Stimulated activated CD8-positive, alpha-beta memory T cell treated with anti-CD3 and anti-CD28 coated beads, Interleukin-12 subunit alpha, Interleukin-12 subunit beta, amount 100 ng/mL, for 4 hours (primary cell): ENCODE measurements at places on chromosomes 11 and 22.

DNA sequence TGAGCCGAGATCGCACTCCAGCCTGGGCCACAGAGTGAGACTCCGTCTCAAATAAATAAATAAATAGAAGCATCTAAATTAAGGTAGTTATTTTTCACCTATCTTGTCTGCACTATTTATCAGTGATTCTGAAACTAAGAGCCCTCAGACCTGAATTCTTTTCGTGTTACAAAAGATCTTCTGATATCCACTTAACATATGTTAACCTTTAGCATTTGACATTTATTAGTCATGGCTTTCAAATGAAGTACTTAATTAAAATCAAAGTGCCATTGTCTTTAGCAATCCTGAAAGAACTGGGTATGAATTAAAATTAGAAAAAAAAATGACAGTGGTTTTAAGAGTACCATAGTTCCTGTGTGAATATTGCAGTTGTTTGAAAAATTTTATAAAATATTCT, 99.1 kb upstream of the TIMP3 start:
- no peak for DNase-seq

DNA sequence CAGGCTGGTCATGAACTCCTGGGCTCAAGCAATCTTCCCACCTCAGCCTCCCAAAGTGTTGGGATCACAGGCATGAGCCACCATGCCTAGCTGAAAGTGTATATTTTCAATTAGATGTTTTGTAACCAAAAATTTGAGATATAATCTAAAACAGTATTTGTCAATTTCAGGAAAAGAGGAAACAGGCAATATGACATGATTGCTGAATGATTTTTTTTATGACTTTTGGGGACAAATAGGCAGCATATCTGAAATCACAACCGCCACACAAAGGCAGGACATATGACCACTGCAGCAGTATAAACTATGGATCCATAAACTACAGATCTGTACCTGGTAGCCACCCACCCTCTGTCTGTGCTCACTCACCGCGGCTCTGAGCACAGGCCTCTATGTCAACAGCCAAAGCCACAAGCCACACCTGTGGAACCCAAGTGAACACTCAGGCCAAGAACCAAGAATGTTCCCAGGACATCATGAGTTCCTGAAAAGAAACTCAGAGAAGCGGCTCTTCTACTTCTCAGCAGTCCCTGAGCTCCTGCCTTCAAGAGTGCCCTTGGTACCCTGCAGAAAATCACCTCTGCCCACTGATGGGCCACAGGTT, 22.5 kb downstream of the PISD start:
- no peak for DNase-seq

DNA sequence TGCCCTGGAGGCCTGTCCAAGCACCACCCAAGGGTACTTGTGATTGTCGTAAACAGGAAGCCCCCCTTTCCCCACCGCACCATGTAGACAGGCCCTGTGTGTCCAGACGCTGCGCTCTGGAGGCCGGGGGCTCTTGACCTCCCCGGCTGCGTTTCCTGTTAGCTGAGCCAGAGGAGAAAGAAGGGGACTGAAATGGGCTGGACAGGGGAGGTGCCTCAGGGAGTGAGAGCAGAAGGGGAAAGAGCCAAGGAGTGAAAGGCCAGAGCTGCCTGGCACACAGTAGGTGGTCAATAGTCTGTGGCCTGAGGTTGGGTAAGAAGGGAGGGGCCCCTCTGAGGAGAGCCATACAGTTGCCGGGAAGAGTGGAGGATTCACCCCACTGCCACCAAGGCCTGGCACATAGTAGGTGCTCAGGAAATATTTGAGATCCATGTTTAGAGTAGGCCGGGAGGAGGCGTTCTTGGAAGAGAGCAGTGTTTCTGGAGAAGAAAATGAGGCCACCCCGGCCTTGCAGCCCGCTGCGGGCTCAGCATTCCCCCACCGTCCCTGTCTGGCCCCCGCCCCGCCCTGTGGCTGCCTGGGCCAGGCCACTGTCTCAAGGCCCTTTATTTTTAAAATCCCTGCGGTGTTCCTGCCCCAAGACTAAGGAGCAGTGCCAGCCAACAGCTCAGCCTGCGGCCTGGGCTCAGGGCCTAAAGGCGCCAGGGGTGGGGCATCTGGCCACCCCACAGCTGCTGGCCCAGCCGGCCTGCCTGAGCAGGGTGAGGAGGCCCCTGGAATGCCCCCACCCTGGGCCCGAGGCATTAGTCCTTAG, 13.6 kb upstream of the CDC42EP1 start:
- no peak for DNase-seq

- DNase-seq, result no peak
Observed at GRCh38 chr11:110434952-110435779, 5.4 kb downstream of the FDX1 start.

- no peak for DNase-seq
Observed at GRCh38 chr11:119320776-119321524, 4.0 kb upstream of the MCAM start.

DNA sequence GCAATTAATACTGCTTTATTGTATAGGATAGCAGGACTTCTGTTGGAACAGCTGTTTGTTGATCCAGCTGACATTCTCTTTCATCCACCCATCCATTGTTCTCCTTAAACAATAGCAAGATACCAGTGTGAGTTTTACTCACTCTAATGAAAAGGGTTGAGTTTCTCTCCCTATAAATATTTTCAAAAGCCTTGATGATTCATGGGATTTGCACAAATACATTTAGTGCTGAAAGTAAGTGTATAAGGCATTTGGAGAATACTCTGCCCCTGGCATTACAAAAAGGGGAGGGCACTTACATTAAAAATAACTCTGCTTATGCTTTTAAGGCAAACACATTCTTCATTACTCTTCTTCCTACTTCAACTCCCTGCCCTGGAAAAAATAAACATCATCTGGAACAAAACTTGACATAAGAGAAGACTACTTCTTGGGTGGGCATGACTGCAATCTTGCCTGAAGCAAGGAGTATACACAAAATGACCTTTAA, 634.9 kb downstream of the METTL15 start:
- no peak for DNase-seq
